ENCODE measurements at places on chromosomes 12 and 14.
A peak's percentile ranks its signal among the peaks of the same experiment; 100 is the strongest.

- DNase-seq, result peak; percentile 30
Measured at GRCh38 chr14:79279645-79280597, 931.4 kb downstream of the DIO2 start.

GRCh38 chr12:130186651-130187268, 24.5 kb downstream of the FZD10 start:
- no peak for DNase-seq

- no peak for DNase-seq
Measured at GRCh38 chr12:124227951-124228711, 66.8 kb upstream of the RFLNA start.

DNA sequence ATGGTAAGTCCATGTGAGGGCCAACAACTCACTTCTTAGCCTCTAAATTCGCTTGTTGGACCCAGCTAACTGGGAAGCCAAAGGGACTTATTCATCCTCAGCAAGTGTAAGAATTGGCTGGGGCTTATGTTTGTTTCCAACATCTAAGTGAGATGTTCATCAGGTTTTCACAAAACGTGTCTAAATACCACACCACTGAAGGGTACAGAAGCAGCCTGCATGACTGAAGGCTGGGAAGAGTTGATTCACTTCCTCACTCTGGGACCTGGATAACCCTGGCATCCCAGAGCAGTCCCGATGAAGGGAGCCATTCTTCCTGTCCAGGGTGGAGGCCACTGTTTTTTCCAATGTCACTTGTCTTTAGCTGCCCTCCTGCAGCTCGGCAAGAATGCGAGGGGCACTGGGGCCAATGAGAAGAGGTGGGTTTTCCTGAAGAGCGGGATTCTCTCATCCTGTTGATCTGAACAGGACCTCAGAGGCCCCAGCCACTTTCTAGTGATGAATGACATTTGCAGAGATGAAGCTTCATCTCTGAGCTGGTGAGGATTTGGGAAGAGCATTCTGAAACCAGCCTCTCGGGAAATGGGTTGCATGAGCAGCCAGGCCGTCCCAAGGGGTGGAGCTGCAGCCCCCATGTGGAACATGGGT, 12.2 kb upstream of the COL2A1 start:
- DNase-seq, result no peak

DNA sequence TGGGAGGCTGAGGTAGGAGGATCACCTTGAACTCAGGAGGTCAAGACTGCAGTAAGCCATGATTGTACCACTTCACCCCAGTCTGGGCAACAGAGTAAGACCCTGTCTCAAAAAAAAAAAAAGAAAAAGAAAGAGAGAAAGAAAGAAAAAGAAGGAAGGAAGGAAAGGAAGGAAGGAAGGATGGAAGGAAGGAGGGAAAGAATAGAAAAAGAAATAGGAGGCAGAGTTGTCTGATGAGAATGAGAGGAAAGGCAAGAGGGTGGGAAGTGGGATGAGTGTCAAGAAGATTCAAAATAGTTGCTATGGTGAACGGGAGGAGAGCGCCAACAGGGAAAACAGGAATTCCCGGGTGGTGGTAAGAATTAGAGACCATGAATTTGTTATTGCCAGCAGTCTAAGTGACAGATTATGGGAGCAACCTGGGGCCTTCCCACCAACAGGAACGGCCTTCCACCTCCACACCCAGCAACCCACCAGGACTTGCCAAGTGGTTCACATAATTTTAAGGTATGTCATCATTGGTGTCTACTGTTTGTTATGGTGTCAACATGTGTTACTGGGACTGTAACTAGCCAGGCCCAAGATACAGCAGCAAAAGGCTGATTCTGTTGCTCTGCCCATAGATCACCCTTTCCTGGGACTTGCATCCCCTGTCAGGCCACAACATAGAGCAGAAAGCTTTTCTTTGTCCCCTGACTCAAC, 36.1 kb upstream of the C12orf76 start:
- no peak for DNase-seq

DNA sequence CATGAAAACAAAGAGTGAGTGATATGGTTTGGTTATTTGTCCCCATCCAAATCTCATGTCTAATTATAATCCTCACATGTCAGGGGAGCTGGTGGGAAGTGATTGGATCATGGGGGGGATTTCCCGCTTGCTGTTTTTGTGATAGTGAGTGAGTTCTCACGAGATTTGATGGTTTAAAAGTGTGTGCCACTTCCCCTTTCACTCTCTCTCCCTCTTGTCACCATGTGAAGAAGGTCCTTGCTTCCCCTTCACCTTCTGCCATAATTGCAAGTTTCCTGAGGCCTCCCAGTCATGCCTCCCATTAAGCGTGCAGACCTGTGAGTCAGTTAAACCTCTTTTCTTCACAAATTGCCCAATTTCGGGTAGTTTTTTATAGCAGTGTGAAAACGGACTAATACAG, 2.1 kb upstream of the ATXN7L3B start:
- no peak for DNase-seq

DNA sequence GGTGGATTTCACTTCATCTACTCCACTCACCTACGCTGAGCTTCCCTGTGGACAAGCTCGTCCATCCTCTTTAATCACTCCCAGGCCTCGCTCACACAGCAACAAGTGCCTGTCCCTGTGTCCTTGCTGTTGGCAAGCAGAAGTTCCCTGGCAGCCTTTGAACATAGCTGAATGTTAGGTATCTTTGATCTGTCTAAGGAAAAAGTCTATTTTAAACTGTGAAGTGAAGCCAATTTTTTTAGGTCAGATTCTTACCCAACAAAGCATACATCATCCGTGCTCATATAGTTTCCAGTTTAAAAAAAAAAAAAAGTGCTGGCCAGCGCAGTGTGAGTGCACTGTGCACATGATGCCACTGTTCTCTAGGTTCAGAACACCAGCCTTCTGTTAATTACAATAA, 36.3 kb downstream of the PPP2R5C start:
- no peak for DNase-seq

DNA sequence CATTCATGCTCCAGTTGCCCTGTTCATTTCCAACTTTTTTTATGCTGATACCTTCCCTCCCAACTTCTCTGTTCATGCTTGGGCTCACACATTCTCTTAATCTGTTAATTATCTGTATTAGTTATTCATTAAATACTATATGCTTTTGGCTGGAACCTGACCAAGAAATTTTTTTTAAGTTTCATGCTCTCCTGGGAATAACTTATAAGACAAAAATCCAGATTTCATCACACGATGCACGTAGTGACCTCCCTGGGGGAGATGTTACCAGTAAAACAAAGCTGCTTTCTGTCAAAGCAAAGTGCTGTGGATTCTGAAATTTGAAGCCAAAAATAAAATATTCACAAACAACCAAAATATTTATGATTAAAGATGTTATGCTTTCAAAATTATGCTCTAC, 215.0 kb upstream of the USP15 start:
- DNase-seq, result no peak

GRCh38 chr12:13223179-13223804, 26.8 kb downstream of the EMP1 start:
- DNase-seq, result no peak

GRCh38 chr12:116227811-116228210, 49.7 kb downstream of the MED13L start:
- no peak for DNase-seq

DNA sequence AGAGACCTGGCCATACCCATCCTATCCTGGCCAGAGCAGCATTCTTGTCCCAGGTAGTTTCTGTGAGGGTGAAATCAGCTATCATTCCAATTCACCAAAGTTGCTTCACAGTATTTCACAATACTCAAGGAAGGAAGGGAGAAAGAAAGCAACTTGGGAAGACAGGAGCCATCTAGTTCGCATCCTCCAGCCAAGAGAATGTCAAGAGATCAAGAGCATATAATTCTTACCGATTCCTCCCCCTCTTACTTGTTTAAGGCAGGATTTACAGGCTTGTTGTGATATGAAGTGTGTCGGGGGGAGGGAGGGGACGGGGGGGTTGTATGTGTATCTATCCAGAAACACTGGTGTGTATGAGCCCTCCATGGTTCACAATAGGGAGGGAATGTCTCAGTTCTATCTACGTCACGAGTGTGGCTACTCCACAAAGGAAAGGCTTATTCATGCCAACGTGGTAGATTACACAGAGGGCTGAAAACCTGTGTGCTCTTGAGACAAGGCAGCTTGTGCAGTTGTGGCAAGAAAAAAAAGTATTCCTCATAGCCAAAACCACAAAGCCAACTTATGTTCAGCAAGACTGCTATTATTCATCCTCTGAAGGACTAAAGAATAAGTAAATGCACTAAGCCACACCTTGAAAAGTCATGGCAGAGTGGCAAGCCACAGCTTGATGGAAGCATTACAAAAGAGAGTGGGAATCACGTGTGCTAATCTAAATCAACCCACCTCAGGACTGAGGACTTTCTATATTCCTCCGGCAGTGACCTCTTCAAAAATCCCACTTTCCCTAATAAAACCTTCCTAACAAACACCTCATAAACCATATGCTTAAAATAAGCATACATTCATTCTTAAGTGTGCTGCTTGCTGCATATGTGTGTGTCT, 35.0 kb downstream of the CORO1C start:
- DNase-seq, result no peak

- DNase-seq, result peak; percentile 59
Measured at GRCh38 chr12:95582230-95583058, 31.2 kb upstream of the USP44 start.

- DNase-seq, result no peak
Measured at GRCh38 chr12:1464925-1465324, 129.5 kb downstream of the FBXL14 start.

DNA sequence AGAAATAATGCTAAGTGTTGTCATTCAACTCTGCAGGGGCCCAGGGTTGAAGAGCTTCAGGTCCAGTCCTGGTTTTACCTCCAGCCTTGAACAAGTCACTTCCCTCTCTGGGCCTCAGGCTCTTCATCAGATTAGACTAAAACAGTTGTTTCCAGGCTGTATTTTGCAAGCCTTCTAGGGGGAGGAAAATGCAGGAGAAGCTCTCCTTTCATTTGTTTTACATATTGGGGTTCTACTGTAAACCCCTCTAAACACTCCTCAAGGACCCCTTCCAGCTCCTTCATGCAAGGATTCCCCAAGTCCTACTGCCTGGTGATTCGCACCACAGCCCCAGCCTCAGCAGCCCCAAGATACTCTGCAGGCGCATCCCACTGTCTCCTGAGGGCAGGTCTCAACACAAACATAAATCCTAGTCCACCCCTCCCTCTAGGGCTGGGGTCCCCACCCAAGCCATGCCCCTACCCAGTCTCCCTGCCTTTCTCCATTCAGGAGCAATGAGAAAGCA, 2.7 kb downstream of the SDR9C7 start:
- no peak for DNase-seq

- DNase-seq, result no peak
Measured at GRCh38 chr14:95541346-95541745, 6.5 kb downstream of the GLRX5 start.

DNA sequence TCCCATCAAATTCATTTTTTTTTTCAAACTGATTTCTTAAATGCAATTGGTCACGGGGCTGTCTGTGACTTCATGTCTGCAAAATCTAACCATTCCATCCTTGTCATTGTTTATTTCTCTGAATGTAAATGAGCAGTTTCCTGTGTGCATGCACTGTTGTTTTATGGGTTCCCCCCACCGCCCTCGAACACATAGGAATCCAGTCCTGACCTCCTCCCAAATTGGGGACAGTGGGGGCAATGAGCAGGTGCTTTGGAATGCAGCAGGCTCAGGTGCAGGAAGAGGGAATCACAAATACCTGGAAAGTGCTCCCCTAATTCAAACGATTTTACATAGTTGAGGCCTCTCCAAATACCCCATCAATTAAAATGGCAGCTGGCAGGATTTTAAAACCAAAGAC, 62.6 kb upstream of the ESRRB start:
- DNase-seq, result no peak

- DNase-seq, result no peak
Measured at GRCh38 chr14:77302926-77303325, 17.8 kb downstream of the POMT2 start.

GRCh38 chr12:65930114-65930828, 106.0 kb downstream of the HMGA2 start:
- DNase-seq, result no peak

- DNase-seq, result no peak
Measured at GRCh38 chr14:22865424-22866405, 5.8 kb upstream of the LRP10 start.

- DNase-seq, result no peak
Measured at GRCh38 chr12:91224401-91224800, 41.8 kb upstream of the DCN start.

GRCh38 chr12:48824112-48824511, 5.8 kb downstream of the CACNB3 start:
- DNase-seq, result no peak

GRCh38 chr14:51321036-51321435, 81.0 kb downstream of the TMX1 start:
- no peak for DNase-seq

DNA sequence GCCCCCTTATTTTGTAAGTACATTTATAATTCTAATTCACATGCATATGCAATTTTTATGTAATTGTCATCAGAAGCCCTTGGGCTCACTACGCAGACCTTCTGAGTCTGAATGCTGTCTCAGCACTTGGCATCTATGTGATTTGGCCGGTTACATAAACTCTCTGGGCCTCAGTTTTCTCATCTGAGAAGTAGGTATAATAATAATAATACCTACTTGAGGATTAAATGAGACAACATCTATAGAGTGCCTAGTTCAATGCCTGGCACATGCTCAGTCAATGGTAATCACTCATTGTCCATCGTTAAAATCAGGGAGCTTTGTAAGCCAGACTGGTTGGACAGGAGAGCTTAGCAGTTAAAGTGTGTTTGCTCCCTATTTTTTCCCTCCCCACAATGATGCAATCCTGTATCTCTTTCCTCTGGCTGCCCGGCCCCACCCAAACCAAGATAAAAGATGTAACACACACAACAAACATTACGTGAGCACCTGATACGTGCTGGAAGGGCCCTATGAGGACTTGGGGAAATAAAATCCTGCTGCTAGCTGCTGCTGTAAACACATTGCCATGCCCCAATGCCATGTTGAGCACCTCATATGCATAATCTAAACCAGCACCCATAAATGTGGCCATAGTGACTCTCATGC, 235.0 kb downstream of the CRADD start:
- DNase-seq, result no peak

GRCh38 chr12:59660921-59661597, 65.2 kb downstream of the SLC16A7 start:
- DNase-seq, result no peak

DNA sequence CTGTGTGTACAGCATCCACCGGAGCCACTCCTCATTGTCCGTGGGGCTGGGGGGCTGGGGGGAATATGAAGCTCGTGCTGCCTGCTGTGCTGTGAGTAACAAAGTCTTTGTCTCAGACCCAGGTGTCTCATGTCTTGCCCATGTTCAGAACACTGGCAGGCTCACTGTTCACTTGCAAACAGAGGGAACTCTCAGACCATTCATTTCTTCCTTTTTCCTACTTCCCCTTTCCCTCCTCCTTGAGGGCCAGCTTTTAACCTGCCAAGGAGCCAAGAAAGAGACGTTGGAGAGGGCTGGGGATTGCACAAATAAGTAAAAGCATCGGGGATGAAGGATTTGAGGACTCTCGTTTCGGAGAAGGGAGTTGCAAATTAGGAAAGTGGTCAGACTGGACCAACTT, 21.6 kb downstream of the GPR132 start:
- no peak for DNase-seq
